Peyer's patch (tissue), 4 donors: ENCODE measurements at places on chromosomes 4 and X. TPM values are rescaled to one million over a fixed set of nuclear protein-coding genes. Genes with fewer than 3 reads are reported as not detected.

DNA sequence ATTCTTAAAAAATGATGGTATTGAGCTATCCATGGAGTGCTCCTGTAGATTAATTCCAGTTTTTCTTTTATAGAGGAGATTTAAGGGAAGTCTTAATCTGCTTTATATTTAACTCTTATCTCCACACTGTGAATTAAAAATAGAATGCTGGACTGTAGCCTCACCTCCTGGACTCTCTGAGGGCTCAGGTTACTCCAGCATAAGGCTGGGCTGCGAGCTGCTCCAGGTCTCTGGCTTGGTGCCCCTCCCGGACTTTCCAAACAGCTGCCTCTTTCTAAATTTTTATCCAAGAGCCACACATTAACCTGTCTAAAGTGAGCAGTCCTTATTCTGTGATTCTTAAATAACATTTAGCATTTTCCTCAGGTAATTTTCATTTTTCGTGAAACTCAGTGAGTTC is 218.7 kb upstream of the JADE1 start:
- no peak for DNase-seq

GRCh38 chr4:40630335-40631021 is 814 bp upstream of the RBM47 start:
- peak; percentile 67 for DNase-seq

DNA sequence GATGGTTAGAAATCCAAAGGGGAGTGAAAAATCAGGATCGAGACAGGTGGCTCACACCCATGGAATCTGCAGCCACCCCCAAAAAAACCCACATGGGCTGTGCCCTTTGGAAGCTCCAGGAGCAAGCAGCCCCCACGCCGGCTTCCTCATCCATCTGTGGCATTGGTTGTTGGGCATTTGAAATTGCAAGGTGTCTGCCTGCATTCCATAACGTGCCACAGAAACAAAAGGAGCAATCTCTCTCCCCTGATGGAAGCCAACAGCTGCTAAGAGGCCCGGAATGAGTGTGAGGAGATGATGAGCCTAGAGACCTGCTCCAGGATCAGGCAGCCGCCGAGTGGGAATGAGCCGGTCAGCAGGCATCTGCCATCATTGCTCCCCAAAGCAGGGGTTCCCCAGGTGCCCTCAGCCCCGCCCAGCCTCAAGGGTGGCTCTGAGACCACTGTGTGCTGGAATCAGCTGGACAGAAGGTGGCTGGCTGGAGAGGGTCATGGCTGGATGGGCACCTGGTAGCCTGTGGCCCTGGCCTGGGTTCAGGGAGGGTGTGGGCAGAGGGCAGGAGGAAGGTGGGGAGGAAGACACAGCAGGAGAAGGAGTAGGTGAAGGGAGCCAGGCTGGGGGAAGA is 113.2 kb downstream of the CRLF2 start:
- DNase-seq = peak; percentile 26

GRCh38 chr4:90876296-90876695 is 749.1 kb downstream of the CCSER1 start:
- no peak for DNase-seq

- no peak for DNase-seq
Measured at GRCh38 chrX:41502004-41502403, 54.9 kb downstream of the NYX start.

- peak; percentile 57 for DNase-seq
Measured at GRCh38 chr4:62644372-62644771, 1444.2 kb downstream of the ADGRL3 start.

- DNase-seq = no peak
Measured at GRCh38 chr4:107939307-107939706, 8.0 kb downstream of the CYP2U1 start.

GRCh38 chrX:3154386-3154975 is 113.2 kb downstream of the ARSF start:
- DNase-seq = no peak

DNA sequence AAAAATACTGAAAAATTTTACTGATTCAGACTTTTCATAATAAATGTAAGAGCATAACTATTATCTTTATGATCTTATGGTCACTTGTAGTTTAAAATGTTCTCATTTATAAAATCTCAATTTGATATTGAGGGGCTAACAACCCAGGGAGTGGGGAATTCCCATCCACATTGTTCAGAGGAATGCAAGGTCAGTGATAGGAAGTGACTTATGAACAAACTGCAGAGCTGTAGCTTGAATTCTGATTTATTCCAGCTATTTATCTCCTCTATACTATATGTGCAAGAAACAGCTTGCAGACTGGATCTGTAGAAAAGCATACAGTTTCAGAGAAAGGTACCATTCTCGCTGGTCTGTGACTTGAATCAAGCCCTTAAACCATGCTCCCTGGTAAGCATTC is 61.6 kb downstream of the SEC24D start:
- no peak for DNase-seq

DNA sequence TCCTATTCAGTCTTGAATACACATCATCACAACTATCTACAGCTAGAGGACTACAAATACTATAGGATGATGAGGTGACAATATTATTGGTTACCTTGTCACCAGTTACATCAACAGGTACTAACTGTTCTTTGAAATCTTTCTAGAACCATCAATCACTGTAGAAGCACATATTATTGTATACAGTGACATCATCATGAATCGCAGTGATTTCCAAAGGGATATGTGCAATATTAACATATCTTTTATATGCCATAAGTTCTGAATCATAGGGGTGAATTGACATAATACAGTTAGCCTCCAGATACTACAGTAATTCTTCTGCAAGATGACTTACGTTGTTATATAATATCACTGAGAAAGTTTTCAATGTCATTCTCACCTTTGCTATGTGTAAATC is 105.2 kb upstream of the HPGD start:
- DNase-seq = no peak

- DNase-seq = no peak
Measured at GRCh38 chrX:8453611-8454010, 11.0 kb upstream of the VCX3B start.

DNA sequence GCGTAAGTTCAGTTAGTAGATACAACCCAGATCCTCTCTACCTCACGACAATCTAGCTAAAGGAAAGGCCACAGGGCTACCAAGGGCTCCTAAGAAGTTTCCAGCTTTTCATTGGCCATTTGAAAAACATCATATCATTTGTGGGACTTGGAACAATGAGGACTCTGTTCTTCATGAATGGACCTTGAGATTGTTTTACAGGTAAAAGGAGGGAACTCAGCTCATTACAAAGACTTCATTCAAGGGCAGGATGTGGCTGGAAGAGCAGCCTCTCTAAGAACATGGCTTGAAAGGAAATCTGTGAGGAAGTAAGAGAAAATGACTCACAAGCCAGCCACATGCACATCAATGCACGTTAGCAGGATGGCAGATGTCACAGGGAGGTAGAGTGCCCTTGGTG is 105.9 kb upstream of the SLC7A11 start:
- no peak for DNase-seq

DNA sequence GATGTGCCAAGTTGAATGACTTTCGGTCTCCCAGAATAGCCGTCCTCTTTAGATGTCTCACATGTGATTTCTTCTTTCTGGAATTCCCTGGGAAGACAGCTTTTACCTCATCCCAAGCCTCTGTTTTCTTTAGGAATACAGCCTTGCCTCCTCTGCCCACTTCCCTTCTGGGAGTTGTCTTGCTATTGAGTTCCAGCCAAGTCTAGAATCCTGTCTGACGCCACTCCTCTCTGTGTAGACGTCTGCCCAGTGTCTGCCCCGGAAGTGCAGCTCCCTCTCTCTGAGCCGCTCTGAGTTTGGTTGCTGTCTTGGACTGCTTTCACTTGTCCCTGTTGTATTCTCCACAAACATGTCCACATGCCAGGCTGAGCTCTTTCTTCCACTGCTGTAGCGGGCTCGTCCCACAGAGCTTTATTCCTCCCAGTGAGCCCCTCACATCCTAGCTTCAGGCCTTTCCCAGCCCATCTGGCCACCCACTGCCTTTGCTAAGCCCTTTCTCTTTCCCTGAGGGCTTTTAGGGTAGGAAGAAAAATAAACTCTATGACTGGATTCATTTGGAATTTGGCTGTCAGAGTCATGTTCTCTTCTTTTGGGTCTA is 9.0 kb upstream of the IGFBP7 start:
- DNase-seq = peak; percentile 50

GRCh38 chr4:127047930-127048329 is 584.8 kb upstream of the INTU start:
- DNase-seq = no peak

- DNase-seq = no peak
Measured at GRCh38 chrX:17160975-17161374, 214.0 kb upstream of the NHS start.

DNA sequence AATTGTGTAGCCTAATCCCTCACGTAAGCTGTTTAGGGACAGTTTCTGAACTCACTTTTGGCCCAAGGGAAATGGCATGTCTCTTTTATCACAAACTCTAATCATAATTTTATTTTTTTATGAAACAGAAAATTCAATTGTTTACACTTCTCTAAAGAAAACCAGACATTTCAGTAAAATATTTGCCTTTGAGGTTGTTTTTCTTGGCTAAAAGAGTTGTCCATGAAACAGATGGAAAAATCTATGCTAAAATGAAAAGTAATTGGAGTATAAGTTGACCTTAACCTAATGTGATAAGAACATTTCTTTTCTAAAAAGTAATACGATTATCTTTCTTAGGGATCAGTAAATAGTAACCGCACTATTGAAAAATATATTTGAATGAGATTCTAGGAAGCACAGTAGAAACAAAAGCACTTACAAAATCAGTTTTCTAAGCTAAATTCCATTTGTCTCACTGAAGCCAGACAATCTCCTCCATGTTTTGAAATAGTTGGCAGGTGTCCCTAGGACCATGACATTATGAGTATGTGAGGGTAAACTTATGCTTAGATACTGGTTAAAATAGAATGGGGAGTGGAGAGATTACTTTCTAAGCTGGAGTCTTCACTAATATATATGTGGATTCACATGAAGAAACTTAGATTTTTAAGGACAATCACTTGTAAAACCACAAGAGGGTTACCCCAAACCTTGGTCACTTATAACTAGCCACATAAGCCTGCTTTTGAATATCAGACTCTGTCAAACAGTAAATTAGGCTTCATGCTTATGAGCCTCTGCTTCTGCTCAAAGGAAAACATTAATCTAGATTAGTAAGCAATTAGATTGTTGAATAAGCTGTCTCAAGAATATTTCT is 20.1 kb upstream of the TET2 start:
- no peak for DNase-seq

DNA sequence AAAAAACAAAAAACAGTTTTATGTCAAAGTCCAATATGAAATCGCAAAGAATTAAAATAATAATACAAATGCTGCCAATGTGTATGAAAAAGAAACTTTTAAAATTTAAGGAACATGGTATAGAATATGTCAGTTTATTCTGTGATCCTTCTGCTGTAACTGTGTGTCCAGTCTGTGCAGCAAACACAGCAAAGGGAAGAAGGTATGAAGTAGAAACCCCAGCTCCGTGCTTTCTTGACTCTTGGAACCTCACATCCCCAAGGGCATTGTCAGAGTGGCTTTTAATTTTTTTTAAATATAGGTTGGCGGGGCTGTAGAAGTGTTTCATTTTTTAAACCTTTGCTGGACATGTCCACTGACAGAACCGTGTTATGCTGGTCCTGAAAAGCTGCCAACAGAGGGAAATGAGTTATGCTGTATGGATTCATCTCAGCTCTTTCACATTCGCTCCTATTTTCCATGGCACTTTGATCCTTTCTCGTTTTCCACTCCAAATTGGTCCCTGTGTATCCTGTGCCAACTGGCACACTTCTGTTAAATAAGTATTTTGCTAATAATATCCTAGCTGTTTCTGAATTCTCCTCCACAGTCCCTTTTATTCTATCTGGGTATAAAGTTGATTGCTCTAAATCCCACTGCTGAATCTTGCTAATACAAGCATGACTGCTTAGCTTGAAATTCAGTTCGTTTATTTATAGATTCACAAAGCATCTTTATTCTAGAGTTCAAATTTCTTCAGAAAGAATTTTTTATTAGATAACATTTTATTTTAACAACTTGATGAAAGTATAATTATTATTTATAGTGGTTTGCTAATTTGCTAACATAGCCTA is 127.0 kb upstream of the DDIT4L start:
- DNase-seq = no peak

DNA sequence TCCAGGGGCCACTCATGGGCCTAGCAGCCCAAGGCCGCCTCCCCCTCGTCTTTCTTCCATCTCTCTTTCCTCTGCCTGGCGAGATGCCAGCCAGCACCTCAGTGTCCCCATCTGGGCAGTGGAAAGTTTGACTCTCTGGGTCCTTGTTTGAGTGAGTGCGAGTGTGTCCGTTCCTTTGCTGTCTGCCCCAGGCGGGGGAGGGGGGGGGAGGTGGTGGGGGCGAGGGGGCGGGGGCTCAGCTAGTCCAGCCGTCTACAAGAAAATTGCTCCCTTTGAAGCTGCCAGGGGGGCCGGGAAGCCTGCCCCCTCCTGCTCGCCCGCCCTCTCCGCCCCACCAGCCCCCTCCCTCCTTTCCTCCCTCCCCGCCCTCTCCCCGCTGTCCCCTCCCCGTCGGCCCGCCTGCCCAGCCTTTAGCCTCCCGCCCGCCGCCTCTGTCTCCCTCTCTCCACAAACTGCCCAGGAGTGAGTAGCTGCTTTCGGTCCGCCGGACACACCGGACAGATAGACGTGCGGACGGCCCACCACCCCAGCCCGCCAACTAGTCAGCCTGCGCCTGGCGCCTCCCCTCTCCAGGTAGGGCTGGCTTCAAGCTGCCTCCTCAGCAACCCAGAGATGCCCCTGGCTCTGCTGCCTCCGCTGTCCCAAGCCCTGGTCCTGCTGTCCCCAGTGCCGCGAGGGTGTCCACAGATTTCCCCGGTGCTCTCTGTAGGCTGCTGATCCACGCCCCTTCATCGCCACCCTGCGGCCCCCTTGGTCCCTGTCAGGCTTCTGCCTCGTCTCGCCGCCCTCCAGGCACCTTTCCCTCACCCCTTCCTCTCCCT is at the start of gene BGN:
TSS of gene BGN (plus strand) at position 440 of the 821 bp plus-strand sequence. CDS start 9,652 bp downstream, outside the sequence.
- DNase-seq = no peak

GRCh38 chrX:138748480-138748879 is 37.0 kb upstream of the FGF13 start:
- DNase-seq = no peak

Gene ADAMTS3
- total RNA-seq = 1.7 TPM

Gene ARAP2
- 115 TPM for total RNA-seq

Gene OPN1LW
- not detected for total RNA-seq

Gene VSIG1
- 0.38 TPM for total RNA-seq

Gene ENOPH1
- 13.1 TPM for total RNA-seq

Gene PRRG3
- total RNA-seq = 0.40 TPM

Gene TIMM8A
- 11.6 TPM for total RNA-seq

Gene ARL13A
- total RNA-seq = not detected

Gene RAB40AL
- total RNA-seq = 2.5 TPM

Gene CCKAR
- not detected for total RNA-seq

Gene STK26
- 10.2 TPM for total RNA-seq
